ENCODE measurements at places on chromosomes 1 and 21.

DNA sequence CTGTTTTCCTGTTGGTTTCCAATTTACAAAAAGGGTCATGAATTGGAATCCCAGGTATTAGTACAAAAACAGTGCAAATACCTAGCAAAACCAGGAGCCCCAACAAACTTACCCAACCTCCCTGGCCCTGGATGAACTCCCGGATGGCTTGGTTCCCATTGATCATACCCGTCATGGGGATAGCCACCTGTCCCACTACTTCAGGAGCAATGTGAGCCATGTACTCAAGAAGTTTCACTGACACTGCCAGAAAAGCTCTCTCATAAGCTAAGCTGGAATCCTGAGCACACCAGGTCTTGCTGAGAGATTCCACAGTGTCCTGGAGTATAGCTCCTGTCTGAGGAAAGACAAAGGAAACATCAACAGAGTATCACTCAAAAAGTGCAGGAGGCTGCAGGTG is 5.7 kb downstream of the BCL2L15 start:
- no peak for DNase-seq

- no peak for DNase-seq
These were observed 7.5 kb downstream of the KAZN start for GRCh38 chr1:14605945-14606344.

- DNase-seq, result no peak
These were observed 953.8 kb upstream of the ADGRL2 start for GRCh38 chr1:80846966-80847365.

DNA sequence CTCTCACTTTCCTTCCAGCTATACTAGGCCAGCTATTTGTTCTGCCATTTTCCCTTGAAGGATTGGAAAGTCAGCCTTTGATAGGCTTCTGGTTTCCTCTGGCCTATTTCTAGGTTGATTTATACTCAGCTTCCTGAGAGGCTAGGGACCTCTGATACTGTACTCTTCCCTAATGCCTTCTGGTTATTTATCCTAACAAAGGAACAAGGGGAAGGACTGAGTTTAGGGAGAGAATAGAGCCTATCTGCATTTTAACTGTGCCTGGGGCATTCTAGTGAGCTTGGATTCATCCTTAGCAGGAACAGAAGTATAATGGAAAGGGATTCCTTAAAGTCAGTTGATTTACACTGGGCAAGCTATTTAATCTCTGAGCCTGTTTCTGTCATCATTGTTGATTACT is 11.8 kb upstream of the TMEM39B start:
- DNase-seq, result no peak

DNA sequence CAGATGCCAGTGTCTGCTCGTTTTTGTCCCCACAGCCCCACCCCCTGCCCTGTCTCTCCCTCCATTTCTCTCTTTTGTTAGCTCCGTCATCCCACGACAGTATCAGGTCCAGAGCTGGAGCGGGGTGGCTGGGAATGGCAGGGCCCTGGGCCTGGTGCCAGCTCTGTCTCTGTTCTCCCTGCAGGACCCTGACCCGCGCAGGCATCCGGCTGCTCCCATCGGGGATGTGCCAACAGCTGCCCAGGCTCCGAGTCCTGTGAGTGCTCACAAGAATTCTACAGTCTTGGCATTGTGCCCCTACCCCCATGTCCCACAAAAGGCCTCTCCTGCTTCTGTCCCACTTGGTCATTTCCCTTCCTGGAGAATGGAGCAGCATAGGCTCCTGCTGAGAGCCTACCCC is 37.4 kb downstream of the UBE2T start:
- DNase-seq, result no peak

GRCh38 chr1:85850238-85850637 is 142.0 kb upstream of the ZNHIT6 start:
- DNase-seq, result peak; percentile 87

- no peak for DNase-seq
These were observed 264.2 kb downstream of the NPHP4 start for GRCh38 chr1:5727871-5728643.
